ENCODE measurements at places on chromosomes 6 and 20.
A peak's percentile ranks its signal among the peaks of the same experiment; 100 is the strongest.

- no peak for DNase-seq
Observed at GRCh38 chr20:54161008-54161820, 12.6 kb downstream of the CYP24A1 start.

- no peak for DNase-seq
Observed at GRCh38 chr6:118813775-118814174, 80.2 kb upstream of the ASF1A start.

GRCh38 chr20:7723284-7723683, 217.0 kb downstream of the HAO1 start:
- DNase-seq = no peak

GRCh38 chr6:107083047-107083768, 32.1 kb downstream of the BEND3 start:
- no peak for DNase-seq

DNA sequence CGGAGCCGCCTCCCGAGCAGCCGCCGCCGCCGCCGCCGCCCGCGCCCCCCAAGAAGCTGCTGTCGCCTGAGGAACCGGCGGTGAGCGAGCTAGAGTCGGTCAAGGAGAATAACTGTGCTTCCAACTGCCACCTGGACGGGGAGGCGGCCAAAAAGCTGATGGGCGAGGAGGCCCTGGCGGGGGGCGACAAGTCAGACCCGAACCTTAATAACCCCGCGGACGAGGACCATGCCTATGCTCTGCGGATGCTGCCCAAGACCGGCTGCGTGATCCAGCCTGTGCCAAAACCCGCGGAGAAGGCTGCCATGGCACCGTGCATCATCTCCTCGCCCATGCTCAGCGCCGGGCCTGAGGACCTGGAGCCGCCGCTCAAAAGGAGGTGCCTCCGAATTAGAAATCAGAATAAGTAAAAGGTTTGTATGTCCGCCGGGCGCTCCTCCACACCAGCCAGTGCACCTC, 145.2 kb downstream of the SOBP start:
- DNase-seq = no peak

- peak; percentile 34 for DNase-seq
Observed at GRCh38 chr6:157789861-157790260, 33.2 kb upstream of the SNX9 start.

DNA sequence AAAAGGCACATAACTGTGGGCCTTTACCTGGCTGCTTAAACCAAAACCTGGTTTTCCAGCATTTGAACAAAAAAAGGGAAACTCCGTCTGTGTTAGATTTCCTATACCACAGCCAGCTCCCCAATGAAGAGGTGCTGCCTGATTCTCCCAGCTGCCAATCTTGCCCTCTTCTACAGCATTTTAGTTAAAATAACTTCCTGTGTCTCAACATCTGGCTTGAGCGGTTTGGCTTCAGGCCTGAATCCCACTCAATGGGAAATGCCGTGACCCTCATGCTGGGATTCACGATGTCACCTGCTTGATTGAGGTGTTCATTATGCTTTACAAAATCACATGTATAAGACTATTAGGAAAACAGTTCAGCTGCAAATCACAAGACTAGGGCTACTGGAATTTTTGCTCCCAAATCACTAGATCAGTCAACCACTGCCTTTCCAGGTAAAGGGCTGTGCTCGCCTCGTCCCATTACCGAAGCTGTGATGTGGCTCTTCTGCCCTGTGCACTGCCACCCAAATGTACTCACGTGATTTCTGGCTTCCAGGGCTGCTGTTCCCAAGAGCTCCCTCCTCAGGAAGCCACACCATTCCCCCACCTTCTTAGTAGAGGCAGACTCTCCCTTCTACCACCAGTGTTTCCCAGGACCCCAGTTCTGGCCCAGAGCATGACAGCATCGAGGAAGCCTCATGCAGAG, 94.6 kb downstream of the PSMG4 start:
- DNase-seq = no peak

DNA sequence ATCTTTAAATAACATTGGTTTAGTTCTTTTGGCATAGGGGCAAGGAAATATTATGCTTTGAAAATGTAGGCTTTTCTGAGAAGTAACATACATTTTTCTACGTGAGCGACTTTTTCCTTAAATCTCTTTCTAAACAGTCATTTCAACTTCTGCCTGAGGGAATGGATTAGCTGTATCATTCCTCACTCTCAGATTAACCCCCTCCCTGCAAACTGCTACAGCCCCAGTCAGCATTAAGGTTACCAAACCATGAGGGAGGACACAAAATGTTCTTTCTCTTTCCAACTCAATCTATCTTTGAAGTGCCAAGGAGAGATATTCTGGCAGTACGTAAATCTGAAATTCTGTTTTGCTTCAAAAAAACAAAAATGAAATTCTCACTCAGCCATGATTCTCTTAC, 231.3 kb upstream of the FLRT3 start:
- DNase-seq = no peak

DNA sequence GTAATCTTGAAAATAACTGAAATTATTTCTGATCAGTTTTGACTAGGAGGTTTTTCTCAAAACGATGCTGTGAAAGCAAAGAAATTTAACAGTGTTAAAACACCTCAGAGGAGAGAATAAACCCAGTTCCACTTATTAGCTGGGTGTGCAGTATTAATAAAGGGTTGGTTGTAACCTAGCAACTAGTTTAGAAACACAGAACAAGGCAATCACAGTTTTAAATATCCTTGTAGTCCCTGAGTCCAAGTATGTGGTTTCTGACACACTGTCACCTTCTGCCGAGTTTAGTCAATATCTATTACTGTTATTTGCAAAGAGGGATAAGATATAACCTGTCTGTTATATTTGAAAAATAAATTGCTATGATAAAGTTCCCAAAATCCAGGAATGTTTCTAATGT, 70.2 kb upstream of the INSM1 start:
- DNase-seq = no peak

- no peak for DNase-seq
Observed at GRCh38 chr6:43980004-43980795, 147.1 kb downstream of the MRPL14 start.

DNA sequence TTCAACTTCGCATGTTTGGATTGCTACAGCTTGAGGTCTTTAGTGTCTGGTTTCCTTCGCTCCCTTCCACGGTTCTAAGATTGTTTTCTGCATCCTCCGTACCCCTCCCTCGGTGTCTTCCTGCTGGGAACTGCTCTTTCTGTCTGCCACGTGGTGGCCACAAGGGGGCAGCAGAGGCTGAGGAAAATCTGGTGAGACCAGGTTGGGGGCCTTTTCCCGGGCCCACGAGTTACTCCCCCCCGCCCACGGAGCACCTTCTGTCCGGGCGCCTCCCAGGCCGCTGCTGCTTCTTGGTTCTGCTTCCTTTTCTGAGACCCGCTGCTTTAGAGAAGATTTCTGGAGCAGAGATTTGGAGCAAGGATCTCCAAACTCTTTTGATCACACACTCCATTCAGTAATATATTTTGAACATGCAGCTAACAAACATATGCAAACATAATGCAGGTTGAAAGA, 21.1 kb upstream of the NOTCH4 start:
- DNase-seq = peak; percentile 90

DNA sequence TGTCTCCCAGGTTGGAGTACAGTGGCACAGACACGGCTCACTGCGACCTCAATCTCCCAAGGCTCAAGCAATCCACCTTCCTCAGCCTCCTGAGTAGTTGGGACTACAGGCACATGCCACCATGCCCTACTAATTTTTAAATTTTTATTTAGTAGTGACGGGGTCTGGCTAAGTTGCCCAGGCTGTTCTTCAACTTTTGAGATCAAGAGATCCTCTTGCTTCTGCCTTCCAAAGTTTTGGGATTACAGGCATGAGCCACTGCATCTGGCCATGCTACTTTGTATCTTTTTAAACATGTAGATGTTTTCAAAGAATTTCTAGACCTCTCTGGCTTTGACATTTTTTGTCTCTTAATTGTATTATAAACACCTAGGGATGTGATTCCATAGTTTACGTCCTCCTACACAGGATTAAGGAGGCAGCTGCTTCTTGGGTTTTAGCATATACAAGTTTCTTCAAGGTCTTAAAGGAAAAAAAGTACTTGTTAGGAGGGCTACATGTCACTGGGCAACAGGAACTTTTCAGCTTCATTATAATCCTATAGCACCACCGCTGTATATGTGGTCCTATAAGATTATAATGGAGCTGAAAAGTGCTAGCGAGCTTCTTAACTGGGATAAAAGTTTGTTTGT, 1.3 kb downstream of the ADAT2 start:
- DNase-seq = no peak

DNA sequence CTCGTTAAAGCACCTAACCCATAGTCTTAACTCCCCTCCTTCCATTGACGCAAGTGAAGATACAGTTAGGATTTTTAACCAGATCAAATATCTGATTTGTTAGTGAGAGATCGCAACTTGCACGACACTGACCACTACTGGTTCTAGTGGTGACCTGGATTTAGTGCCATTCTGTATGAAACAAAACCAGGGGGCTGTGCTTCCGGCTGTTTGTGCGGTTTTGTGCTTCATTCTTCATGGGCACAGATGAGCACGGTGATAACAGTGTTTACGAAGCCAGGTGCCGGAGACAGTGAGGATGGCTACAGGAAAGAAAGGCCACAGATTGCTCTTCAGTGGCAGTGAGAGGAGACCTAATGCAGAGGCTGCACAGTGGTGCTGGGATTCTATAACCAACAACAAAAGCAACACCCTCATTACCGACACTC, 75.5 kb downstream of the NOL4L start:
- no peak for DNase-seq

GRCh38 chr6:83921315-83921714, 61.8 kb downstream of the CYB5R4 start:
- DNase-seq = no peak

DNA sequence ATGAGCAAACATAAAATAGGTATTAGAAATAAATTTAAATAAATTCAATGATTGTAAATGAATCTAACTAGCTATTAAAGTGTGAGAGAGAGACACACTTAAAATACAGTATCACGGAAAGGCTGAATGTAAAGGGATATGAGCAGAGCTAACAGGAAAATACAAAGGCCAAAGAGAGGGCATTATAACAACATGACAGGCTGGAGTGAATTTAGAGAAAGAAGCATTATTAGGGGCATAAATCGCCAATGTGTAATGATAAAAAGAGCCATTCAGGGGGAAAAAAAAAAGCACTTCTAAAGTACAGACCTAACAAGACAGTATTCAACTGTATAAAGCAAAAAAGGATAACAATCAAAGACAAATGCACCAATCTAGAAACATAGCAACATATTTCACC, 28.1 kb downstream of the DACT2 start:
- no peak for DNase-seq

DNA sequence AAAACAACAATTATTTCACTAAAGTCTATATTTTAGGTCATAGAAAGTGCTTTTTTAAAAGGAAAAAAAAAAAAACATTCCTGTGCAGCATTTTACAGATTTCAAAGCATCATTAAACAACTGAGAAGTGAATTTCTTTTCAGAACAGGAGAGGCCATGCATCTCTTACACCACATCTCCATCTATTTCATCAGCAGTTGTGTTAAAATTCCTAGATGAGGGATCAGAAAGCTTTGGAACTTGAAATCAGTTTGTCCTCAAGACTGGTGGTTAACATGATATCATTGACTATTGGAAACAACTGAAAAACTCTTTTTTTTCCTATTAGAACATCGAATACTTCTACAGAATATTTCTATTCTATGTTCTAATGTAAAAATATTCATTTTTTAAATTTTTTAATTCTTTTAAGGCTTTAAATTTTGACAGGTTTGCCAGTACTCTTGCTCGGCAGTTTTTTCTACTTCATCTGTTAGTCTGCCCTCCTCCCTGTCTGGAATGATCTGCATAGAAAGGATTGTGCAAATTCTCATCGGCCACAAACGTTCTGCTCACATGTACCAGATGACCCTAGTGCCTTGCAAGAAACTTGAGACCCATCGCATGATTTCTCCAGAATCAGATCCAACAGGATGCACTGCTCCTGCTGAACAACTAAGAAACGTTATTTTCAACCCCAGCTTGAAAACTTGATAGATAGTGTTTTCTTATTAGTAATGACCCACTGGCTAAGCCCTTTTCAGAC, 411.0 kb upstream of the AGPAT4 start:
- no peak for DNase-seq

- no peak for DNase-seq
Observed at GRCh38 chr6:7591770-7592169, 1.8 kb downstream of the SNRNP48 start.

GRCh38 chr20:36183155-36183944, 28.8 kb downstream of the EPB41L1 start:
- no peak for DNase-seq

GRCh38 chr6:115796061-115796460, 264.6 kb downstream of the FRK start:
- no peak for DNase-seq

DNA sequence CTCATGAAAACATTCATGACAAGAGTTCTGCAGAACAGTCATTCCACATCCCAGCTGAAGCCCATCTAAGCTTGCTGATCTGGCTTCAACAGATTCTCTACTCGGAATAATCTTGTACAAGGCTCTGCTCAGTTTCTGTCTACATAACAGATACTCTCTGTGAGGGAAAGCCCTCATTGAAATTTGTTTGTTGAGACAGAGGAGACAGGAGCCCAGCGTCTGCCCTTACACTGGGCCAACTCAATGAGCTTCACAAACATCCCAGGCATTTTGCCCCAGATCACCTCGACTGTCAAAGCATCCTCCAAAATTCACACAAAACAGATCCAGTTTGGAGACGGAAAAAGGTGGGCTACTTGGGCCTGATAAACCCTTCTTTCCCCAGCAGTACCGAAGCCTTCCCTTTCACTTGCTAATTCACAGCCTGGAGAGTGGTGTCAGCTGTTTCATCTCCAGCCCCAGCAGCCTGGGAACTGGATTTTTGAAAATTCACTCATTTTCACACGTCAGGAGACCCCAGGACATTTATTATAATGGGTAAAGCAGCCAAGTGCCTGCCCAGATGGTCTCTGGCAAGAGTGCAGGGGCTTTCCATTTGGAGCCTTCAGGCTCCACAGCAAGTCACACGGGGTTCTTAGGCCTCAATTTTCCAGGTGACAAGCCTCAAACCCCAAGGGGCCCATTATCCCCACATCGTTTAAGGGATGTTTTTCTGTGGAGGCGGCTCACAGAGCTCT, 7.3 kb downstream of the CCDC167 start:
- no peak for DNase-seq

DNA sequence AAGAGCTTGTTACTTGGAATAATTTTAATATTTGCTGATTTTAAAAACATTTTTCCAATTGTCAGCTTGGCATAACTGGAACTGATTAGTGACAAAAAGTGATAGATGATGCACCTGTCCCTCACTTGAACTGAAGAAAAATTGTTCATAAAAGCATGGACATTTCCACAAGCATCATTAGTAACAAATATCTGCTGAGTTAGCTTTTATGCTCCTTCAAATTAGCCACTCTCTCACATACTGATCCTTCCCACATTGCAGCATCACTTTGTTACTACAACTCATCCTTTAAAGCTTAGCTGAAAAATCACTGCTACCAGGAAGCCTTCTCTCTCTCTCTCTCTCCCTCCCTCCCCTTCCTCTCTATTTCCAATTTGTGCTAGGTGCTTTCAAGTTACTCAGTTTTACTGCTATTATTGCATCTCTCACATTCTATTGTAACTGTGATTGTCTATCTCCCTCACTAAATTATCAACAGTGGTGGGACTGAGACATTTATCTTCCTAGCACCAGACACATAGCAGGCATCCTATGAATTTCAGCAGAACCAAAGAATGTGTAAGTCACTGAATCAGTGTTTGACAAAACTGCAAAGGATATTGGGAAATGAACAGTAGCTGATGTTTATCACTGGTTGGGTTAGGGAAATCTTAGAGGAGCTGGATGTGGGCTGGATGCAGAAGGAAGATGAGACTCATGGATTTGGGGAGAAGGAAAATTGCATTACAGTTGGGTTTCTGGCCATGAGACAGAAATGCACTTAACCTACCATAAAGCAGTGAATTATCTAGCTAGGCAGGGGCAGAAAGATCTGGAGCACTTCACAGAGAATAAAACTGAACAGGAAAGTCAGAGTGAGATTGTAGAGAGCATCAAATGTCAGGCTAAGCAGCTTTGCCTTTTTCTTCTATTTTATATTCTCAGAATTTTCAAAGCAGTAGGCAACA, 128.4 kb upstream of the PLN start:
- DNase-seq = no peak

Data from urothelium cell line (cell line).